GM13976 (cell line): ENCODE measurements at places on chromosomes 13 and 19.

- DNase-seq = no peak
These were observed 1366.6 kb upstream of the MIR17HG start for GRCh38 chr13:89980896-89981295.

DNA sequence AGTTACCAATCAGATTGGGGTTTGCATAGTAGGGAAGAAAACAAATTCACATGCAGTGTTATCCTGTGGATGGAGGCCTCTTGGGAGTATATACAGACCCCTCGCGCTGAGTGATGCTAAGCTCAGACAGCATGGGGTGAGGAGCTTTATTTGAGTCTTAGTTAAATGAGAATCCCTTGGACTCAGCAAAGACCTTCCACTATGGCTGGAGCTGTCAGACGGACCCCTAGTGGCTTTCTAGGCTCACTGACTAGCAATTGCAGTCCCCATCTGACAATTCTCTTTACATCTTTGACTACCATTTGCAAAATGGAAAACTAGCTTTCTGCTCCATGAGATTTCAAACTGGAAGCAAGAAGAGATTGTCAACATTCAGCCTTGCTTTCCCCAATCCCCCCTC is 90.4 kb downstream of the STOML3 start:
- DNase-seq = no peak

DNA sequence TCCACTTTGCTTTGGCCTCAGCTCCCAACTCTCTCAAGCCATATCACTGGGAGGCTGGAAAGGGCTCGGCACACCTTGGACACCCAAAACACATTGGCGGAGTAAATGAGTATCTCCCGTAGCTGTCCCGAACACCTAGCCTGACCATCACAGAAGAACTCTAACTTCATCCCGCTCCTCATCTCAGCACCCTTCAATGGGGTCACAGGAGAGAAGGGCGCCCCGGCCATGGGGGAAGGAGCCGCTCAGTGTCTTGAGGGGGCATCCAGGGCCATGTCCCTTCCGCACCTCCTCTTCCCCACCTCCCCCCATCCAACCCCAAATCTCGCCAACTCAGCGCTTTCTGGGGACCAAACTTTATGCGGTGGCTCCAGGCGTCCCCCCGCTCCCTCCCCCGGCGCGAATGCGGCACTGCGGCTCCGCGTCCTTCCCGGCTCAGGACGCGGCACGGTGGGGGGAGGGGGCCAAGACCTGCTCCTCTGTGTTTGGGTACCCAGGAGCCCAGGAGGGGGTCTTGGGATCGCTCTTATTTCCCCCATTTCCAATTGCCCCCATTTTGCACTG is 3.0 kb downstream of the KCNC3 start:
- peak; percentile 26 for DNase-seq

GRCh38 chr13:20902438-20903163 is at the start of gene XPO4:
Gene XPO4 (minus strand): TSS chr13:20902746. CDS start chr13:20902738, 8 bp downstream.
- peak; percentile 94 for DNase-seq

DNA sequence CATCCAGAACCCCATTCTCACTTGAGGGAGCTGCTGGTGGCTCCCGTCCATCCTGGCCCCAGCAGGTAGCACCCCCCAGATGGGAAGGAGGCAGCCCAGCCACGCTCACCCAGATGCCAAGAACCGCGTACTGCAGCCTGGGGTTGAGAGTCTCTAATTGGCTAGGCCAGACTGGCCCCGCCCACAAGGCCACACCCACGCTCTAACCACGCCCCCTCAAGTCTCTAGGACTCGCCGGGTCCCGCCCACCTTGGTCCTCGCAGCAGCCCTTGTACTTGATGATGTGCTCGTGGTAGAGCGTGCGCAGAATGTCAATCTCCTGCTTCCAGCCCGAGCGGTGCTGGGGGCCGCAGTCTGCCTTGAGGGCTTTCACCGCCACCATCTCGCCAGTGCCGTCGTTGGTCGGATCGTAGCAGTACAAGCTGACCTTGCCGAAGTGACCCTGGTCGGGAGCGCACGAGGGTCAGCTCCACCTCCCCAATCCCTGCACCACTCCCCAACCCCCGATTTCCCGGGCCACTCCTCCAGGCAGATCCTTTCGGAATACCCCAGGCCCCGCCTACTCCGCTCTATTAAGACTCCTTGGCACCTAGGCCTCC is 14.5 kb upstream of the ICAM3 start:
- DNase-seq = peak; percentile 31

DNA sequence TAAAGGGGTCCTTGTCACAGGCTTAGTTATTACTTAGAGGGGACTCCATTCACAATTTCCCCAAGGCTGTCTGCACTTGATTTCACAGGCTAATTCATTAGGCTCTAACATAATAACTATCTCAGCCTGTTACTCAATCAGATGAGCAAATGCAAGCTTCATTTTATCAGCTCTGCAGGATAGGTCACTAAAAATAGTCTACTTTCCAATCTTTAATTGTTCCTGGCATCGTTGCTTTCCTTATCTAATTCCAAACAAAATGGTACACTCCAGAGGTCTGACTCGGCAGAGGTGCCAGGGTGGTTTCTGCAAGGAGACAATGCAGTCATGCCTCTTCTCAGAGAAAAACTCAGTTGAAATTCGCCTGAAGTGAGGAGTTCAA is 69.7 kb upstream of the SLC15A1 start:
- DNase-seq = no peak

- DNase-seq = no peak
These were observed 84.7 kb upstream of the GPR183 start for GRCh38 chr13:99391781-99392469.
